Activated T-helper 2 cell treated with anti-CD3 and anti-CD28 coated beads, Interferon-gamma antibody, Interleukin-2, Interleukin-4, amounts not matched to agents 10 μg/mL and 5 μg/mL and 100 μg/mL, durations not matched to agents 14 hours and 24 hours and 36 hours (primary cell): ENCODE measurements at places on chromosomes 16 and 17. TPM values are rescaled to one million over a fixed set of nuclear protein-coding genes. Genes with fewer than 3 reads are reported as not detected.

GRCh38 chr16:66292241-66292935, 74.1 kb upstream of the CDH5 start:
- DNase-seq, result no peak

DNA sequence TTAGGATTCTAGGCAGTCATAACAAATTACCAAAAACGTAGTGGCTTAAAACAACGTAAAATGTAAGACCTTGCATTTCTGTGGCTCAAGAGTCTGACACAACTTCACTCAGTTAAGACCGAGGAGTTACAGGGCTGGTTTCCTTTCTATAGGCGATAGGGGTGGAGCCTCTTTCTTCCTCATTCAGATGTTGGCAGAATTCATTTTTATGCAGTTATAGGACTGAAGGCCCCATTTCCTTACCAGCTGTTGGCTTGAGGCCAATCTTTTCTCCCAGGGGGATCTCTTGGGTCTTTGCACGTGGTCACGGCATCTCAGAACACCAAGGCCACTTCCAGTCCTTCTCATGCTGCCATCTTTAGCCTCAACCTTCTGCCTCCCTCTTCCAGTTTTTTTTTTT, 145.2 kb downstream of the KCNJ2 start:
- no peak for DNase-seq

DNA sequence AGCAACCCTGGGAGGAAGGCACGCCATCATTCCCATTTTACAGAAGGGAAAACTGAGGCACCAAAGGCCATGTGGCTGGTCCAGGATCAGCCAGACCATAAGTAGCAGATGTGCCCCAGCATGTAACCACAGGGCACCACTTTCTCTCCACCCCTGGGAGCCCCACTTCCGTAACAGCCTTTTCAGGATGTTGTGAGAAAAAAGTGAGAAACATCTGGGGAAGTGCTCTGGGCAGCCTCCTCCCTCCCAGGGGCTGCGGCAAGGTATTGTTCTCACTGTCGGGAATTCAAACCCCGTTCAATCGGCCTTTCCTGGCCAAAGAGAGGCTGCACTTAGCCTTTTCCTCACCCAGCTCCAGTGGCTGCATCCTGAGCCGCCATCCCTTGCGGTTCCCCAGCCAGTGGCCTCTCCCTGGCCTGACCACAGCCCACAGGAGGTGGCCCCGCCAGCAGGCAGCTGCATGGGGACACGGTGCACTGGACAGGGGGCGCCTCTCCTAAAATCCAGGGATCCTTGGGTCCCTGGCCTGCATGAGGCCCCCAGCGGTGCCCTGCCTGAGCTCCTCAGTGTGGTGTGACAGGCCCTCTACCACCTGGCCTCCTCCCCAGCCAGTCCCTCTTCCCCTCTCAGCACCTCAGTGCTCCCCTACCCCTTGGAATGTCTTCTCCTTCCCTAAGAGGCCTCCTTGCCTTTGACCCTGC, 5.7 kb upstream of the CDH5 start:
- DNase-seq, result no peak

DNA sequence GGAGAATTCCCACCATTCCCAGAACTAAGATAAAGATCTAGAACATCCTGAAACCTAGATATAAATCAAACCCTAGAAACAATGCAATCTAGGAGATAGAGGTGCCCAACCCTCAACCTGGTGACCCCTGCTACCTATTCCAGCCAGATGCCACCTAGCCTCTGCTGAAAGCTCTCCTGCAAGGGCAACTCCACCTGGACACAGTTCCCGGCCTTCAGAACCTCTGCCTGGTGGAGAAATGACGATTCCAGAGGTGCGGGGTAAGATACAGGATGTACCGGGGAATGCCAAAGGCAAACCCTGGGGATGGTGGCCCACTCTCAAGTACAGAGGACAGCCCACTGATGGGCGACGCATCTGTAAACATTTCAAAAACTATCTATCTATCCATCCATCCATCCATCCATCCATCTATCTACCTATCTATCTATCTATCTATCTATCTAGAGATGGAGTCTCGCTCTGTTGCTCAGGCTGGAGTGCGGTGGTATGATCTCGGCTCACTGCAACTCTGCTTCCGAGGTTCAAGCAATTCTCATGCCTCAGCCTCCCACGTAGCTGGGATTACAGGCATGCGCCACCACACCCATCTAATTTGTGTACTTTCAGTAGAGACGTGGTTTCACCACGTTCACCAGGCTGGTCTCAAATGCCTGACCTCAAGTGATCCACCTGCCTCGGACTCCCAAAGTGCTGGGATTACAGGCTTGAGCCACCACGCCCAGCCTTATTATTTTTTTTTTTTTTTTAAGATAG, 19.0 kb downstream of the MEAK7 start:
- no peak for DNase-seq

- no peak for DNase-seq
Measured at GRCh38 chr17:59804901-59805465, 87.8 kb downstream of the TUBD1 start.

- DNase-seq, result no peak
Measured at GRCh38 chr17:63171428-63172393, 205.7 kb downstream of the TANC2 start.

- no peak for DNase-seq
Measured at GRCh38 chr17:71287071-71287823, 833.6 kb upstream of the SOX9 start.

DNA sequence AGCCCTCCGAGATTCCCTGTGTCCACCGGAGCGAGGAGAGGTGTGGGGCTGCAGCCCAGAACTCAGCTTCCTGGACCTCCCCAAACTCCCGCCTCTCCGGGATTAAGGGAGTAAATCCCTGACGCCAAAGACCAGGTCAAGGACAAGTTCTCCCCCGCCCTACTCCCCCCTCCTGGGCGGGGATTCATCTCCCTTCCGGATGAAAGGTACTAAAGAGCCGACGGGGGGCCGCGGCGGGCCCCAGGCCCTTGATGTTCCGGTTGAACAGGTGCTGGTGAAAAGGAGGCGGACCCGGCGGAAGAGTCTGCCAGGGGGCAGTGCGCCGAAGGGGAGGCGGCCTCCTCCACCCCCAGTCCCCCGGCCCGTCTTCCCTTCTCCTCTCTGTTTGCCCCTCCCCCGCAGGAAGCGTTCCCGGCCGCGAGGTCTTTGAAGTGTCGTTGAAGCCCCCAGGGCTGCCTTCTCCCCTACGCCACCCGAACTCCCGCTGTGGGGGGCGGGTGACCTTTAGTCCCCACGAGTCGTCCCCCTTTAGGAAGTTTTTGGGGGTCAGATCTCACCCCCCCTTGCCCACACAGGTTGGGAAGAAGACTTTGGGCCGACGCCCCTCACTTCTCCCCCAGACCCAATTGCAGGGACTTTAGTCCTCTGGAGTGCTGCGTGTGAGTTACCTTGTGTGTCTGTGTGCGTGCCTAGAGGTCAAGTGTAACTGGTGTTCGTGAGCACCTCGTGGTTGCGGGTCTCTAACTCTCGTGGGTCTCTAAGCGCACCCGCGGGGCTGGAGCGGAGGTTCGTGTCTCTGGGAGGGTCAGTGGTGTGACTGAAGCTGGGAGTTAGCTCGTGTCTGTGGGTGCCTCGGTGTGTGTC, 1.1 kb upstream of the MLLT6 start:
- peak; percentile 70 for DNase-seq

DNA sequence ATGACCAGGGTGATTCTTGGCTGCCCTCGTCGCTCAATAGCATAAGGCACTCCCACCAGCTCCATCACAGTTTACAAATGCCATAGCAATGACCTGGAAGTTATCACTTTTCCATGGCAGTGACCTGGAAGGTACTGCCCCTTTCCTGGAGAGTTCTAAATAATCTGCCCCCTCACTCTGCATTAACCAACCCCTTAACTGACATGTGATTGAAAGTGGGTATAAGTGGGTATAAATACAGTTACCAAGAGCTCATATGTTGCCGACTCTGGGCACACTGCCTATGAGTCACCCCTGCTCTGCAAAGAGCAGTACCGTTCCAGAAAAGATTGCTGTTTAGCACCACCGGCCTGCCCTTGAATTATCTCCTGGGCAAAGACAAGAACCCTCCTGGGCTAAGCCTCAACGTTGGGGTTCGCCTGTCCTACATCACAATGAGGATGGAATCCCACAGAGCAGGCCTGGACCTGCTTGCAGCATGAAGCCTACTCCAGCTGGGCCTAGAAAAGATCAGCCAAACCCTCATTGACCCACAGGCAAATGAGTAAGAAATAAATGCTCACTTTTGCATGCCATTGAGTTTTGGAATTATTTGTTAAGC, 95.2 kb upstream of the SEC14L1 start:
- DNase-seq, result no peak

The MRM1 gene
- 23.2 TPM in 2 replicates for total RNA-seq

The RSKR gene
- total RNA-seq, result 35.2 and 37.9 TPM in 2 replicates

The MFAP4 gene
- not detected in 2 replicates for total RNA-seq

The CEP295NL gene
- not detected in 2 replicates for total RNA-seq

The MT3 gene
- 7.5 and 7.9 TPM in 2 replicates for total RNA-seq

The SPNS3 gene
- 2.8 and 3.3 TPM in 2 replicates for total RNA-seq
